ENCODE measurements at places on chromosomes 4 and X.

- DNase-seq = no peak
Observed at GRCh38 chr4:26441771-26442170, 48.5 kb downstream of the CCKAR start.

DNA sequence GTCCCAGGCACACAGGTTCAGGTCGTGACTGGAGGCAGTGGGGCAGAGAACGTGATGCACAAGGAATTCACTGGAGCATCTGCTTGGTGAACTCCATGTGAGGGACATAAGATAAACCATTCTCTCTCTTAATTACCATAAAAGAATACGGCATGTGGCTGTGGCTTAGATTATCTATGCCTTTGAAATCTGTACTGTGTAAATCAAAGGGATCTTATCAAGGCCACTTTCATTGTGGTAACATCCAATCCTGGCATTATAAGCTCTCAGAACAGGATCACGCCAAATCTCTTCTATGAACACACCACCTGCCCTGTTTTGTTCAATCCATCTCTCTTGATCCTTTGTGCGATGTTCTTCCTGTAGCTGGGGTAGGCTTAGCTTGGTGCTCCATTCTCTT, 192.3 kb downstream of the SPATA18 start:
- no peak for DNase-seq

DNA sequence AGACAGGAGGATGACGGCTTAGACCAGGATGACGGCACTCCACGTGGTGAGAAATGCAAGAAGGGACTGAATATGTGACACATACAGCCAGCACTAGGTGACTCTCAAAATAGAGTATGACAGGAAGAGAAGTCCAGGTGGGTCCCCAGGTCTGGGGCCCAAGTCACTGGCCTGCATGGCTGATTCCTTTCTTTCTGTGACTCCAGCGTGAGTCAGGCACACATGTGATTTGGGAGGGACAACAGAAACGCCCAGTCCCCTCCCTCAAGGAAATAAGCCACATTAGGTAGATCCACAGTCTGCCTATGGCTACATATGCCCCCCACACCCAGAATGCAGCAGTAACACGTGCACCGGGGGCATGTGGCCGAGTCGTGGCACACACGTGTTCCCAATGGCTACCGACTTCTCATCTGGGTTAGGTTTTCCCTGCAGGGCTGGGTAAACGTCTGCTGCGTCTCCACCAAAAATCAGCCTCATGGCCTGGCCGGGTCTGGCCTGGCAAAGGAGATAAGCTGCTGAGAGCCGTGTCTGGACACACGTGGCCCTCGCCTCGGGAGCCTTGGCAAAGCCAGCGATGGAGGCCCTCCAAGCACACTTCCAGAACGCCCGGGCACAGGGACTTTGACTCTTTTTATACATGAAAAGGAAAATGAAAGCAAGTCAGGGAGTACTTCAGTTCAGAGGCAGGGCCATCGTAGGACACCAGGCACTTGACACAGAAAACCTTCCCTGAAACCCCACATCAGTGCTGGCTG, 19.3 kb downstream of the SEL1L3 start:
- DNase-seq = peak; percentile 56

- DNase-seq = no peak
Observed at GRCh38 chr4:189445613-189446012, 495.1 kb upstream of the FRG1 start.

DNA sequence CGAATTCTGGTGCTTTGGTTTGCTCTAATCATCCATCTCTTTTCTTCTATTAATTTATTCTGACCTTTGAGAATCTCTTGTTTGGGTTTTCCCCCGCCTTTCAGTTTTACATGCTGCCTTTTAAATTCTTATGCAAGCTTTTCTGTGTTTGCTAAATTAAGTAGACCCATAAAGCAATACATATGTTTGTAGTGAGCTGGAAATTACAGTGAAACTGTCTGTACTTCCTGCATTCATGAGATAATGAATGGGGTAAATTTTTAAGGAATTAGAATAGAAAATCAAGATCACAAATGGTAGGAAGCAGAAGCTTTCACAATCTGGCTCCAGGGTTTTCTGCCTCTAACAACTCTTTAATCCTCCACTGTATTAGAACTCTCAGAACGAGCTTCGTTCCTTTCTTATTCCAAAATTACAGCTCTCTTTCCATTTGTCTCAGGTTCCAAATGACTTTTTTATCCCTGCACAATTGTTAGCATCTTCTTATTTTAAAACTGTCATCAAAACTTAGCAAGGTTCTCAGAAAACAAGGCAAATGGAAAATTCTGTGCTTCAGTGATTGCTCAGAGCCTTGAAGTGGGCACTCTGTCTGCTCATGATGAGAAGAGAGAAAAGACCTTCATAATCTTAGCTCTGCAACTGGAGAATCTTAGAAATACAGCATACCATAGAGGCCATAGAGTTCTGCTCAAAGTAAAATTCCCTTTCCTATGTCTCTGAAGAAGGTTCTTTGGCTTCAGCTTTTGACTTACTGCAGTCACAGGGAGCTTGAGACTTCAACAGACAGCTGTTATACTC, 108.2 kb downstream of the EGF start:
- DNase-seq = no peak

DNA sequence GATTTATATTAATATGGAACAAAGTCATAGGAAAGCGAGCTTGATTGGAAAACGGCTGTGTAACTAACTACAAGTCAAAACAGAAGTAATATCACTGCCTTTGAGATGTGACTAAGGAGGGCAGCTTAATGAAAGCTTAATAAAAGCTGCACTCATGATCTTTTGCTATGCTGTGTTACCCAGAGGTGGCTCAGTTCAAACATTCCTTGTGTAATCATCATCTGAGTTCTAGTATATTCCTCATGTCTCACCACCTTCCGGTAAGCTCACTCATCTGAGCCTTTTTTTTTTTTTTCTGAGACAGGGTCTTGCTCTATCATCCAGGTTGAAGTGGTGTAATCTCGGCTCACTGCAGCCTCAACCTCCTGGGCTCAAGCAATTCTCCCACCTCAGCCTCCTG, 5.0 kb downstream of the GRPEL1 start:
- DNase-seq = no peak

GRCh38 chr4:86130160-86130933, 229.5 kb downstream of the MAPK10 start:
- DNase-seq = no peak

All from hematopoietic multipotent progenitor cell treated with erythropoietin and hydrocortisone succinate and interleukin-3 and kit ligand, for 8 days (in vitro differentiated cells).